ENCODE measurements at places on chromosomes 7 and 10.

DNA sequence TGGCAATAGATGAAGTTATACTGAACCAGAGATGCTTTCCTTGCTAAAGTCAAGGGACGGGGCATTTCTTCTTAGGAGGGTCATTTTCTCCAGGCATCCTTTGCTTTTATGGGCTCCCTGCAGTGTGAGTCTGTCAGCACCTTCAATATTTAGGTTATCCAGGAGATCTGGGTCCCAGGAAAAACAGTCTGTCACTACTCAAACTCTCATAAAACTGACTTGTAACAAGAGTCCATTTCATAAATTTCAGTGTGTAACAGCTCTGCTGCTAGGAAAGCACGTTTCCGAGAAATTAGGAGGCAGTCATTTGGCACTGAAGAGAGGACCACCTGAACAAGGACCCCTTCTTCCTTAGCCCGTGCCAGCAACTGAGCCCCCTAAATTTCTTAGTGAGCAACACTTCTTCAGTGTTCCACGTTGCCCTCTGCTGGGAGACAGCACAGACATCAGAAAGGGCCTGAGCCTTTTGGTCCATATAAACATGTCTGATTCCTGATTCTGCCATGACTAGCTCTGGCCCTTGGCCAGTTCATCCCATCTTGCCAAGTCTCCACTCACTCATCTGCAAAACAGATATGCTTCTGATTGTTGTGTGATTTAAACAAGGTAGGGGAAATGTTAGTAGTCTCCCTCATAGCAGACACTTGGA lies 7.2 kb downstream of the GCC1 start:
- DNase-seq: no peak

GRCh38 chr10:11898372-11899066 lies 75.4 kb downstream of the PROSER2 start:
- DNase-seq: no peak

GRCh38 chr7:66050990-66051448 lies 24.6 kb upstream of the ASL start:
- DNase-seq: no peak

GRCh38 chr7:157991351-157991750 lies 596.3 kb downstream of the PTPRN2 start:
- DNase-seq: no peak

- no peak for DNase-seq
Measured at GRCh38 chr7:99218406-99219184, 10.7 kb upstream of the KPNA7 start.

GRCh38 chr10:29446327-29446726 lies 157.5 kb downstream of the LYZL1 start:
- no peak for DNase-seq

DNA sequence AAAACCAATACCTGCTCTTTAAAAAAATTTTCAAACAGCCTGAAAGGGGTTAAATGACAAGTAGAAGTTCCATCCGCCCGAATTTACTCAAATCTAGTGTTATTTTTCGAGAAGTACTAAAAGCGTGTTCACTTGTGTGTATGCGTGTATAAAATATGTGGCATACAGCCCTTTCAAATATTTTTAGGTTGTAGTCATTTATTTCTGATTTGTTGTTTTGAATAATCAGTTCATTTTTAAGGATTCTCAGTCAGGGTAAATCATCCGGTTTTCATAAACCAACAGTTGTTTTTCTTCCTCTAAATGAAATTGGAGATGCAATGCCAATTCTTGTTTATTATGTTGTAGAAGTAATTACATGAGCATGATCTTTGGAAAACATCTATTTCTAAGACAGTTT lies 6.9 kb upstream of the SUN1 start:
- DNase-seq: no peak
